Fibroblast of lung (primary cell): ENCODE measurements at places on chromosomes 6 and 20.

- H3K4me3 ChIP-seq: no peak overlapping the region
- H3K27ac ChIP-seq: no peak overlapping the region
- H3K27me3 ChIP-seq: no peaks in the 10 kb centered on the region
These were observed 815.5 kb upstream of the SLC35B3 start for GRCh38 chr6:9250852-9251251.

- no peaks in the 10 kb centered on the region for H3K27me3 ChIP-seq
- H3K36me3 ChIP-seq: no peaks in the 10 kb centered on the region
- peak; percentile 98 for DNase-seq
- H3K4me1 ChIP-seq: peaks cover 6% of the 10 kb centered on the region
These were observed 2.6 kb upstream of the MUC22 start for GRCh38 chr6:31007694-31008093.

DNA sequence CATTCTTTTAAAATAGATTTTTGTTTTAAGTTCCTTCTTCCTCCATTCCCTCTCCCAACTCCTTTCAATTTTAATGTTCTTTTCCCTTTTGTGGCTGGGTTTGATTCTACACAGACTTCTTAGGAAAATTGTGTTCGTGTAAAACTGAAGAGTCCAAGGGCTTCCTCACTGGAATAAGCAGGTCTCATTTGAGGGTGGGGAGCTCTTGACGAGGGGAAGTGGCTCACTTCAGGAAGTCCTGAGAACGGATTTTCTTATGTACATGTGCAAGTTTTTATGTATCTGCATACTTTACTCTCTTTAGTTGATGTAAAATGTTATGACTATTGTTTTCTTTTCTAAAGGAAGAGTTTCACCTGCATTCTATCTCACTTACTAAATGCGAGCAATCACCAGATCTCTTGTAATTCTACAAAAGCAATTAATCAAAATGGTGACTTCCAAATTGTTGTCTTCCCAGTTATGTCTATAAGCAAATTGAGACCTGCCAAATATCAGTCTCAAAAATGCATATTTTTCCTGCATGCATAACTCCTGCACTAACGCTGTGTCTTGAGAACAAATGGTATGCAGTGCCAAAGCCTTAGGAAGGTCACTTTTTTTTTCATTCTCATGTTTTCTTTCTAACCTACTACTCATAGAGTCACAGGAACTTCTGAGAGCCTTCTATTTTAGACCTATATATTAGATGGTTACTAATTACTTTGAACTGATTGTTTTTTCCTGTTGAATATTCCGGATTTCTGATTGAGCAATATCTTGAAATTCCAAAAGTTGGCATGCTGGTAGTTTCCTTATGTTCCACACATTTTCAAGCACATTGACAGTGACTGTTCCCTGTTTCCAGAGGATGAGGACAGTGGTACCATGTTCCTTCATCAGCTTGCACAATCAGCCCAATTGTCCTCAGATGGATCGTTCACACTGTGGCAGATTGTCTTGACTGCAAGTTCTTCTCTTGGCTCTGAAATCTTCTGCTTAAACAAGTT lies 251.9 kb upstream of the PRDM1 start:
- H3K36me3 ChIP-seq: no peaks in the 10 kb centered on the region
- no peak for DNase-seq
- no peaks in the 10 kb centered on the region for H3K27me3 ChIP-seq
- no peaks in the 10 kb centered on the region for H3K4me1 ChIP-seq
- H3K4me3 ChIP-seq: no peak overlapping the region

GRCh38 chr6:43972913-43973300 lies 154.3 kb downstream of the MRPL14 start:
- H3K36me3 ChIP-seq: no peaks in the 10 kb centered on the region
- H3K27me3 ChIP-seq: no peaks in the 10 kb centered on the region
- peaks cover 23% of the 10 kb centered on the region for H3K4me1 ChIP-seq
